ENCODE measurements at places on chromosomes 11 and 22.

- DNase-seq: no peak
Measured at GRCh38 chr11:8025816-8026215, 38.7 kb downstream of the EIF3F start.

DNA sequence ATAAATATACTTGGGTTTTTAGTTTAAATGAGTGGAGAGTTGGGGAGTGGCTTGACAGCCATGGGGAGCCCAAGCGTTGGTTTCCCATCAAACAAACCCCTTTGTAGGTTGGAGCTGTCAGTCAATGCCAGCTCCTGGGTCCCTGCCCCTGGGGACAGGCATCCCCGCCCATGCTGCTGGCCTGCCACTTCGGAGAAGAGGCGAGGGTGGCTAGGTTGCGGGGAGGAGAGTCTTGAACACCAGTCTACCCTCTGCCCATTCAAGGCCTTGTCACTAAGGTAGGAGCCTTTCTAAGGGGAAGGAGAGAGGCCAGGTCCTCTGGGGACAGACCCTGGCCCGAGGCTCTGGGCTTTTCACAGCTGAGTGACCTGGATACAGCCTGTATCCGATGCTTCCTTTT, 211.9 kb upstream of the CADM1 start:
- no peak for DNase-seq

DNA sequence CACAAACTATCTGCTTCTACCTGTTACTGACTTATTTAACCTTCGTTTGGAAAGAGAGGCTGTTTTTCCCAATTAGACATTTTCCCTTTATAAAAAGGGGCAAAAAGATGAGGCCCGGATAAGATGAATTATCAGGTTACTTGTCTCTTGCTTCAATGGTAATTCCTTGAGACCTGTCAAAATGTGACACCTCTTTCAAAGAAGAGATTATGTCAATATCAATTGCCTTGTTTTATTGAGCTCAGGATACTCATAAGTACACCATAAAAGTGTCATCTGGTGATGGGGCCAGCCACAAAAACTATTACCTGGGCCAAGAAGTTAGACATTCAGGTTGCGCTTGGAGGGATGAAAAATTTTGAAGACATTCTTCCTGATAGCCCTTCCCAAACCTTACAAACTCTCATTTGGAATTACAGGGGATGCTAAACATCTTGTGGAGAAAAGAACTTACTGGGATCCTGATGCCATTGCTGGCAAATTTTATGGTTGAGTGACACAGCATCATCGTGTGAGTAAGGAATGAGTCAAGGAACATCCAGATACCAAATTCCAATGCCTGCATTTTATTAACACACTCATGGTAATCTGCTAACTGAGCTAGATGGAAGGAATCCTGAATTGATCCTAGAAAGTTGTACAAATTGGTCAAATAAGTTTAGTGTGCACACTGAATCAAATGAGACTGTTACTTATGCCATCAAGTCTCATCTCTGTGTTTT, 1071.2 kb downstream of the LRRC4C start:
- DNase-seq: no peak

- DNase-seq: no peak
Measured at GRCh38 chr11:69971741-69972140, 106.4 kb upstream of the ANO1 start.

- DNase-seq: no peak
Measured at GRCh38 chr22:36606114-36606513, 77.1 kb upstream of the EIF3D start.

- DNase-seq: no peak
Measured at GRCh38 chr11:95652002-95652472, 137.5 kb downstream of the FAM76B start.

- no peak for DNase-seq
Measured at GRCh38 chr11:45321669-45322068, 35.5 kb upstream of the SYT13 start.

All from amygdala (tissue), 56 donors.